ENCODE measurements at places on chromosomes 7 and 10. TPM values are rescaled to one million over a fixed set of nuclear protein-coding genes. Genes with fewer than 3 reads are reported as not detected.

Gene LEP
- total RNA-seq, result not detected

Gene GIMAP5
- not detected for total RNA-seq

Gene CYREN
- total RNA-seq, result 34.1 TPM

Gene BHLHA15
- total RNA-seq, result not detected

Gene LIPK
- total RNA-seq, result not detected

Gene ARPC1B
- 186 TPM for total RNA-seq

Gene CCT6A
- 187 TPM for total RNA-seq

Gene OR9A2
- not detected for total RNA-seq

Gene C7orf25
- 4.5 TPM for total RNA-seq

Gene WDFY4
- not detected for total RNA-seq

Gene CALML5
- total RNA-seq, result not detected

Gene SEMA3E
- 0.43 TPM for total RNA-seq

Gene AEBP1
- total RNA-seq, result 148 TPM

Gene COL17A1
- total RNA-seq, result not detected

Gene MKX
- total RNA-seq, result 6.9 TPM

Gene TDRD1
- 0.64 TPM for total RNA-seq

Gene CNTNAP2
- not detected for total RNA-seq

Gene C10orf143
- under 0.01 TPM for total RNA-seq

Gene DOCK4
- total RNA-seq, result 43.6 TPM

Gene TMEM178B
- total RNA-seq, result 0.43 TPM

Gene IDI2
- not detected for total RNA-seq

Gene PSTK
- total RNA-seq, result 5.6 TPM

Gene PPP1R3C
- 109 TPM for total RNA-seq

Gene COL13A1
- 3.5 TPM for total RNA-seq

Gene FGFR2
- 0.86 TPM for total RNA-seq

Gene CBX3
- 134 TPM for total RNA-seq

Gene GPR15LG
- not detected for total RNA-seq

Gene COL1A2
- total RNA-seq, result 2,828 TPM

Gene FOXP2
- total RNA-seq, result 0.86 TPM

Gene FOXK1
- total RNA-seq, result 32.8 TPM

Gene ZNF853
- total RNA-seq, result 0.32 TPM

Gene FGL2
- total RNA-seq, result 0.86 TPM

Gene UNC5B
- 37.0 TPM for total RNA-seq

Gene NXPH1
- total RNA-seq, result not detected

Gene CPN1
- total RNA-seq, result not detected

Gene ZNF804B
- under 0.01 TPM for total RNA-seq

Gene SUGCT
- 8.4 TPM for total RNA-seq

Gene DENND2A
- total RNA-seq, result 26.7 TPM

Gene REEP3
- total RNA-seq, result 127 TPM

Gene SPAM1
- not detected for total RNA-seq

Gene AGMO
- not detected for total RNA-seq

Gene MTG1
- total RNA-seq, result 35.4 TPM

Gene XRCC2
- total RNA-seq, result 3.5 TPM

Gene HOXA4
- 0.97 TPM for total RNA-seq

Gene GBF1
- total RNA-seq, result 58.3 TPM

Gene CWF19L1
- 36.3 TPM for total RNA-seq

Gene OGA
- 93.1 TPM for total RNA-seq

Gene GPR26
- total RNA-seq, result not detected

Gene TMEM236
- under 0.01 TPM for total RNA-seq

Gene TMEM229A
- not detected for total RNA-seq

Gene GOT1
- 49.0 TPM for total RNA-seq

Gene SPDYE2
- total RNA-seq, result not detected
